ENCODE measurements at places on chromosomes 7 and 10.

- DNase-seq: no peak
These were observed 171.1 kb downstream of the EGFR start for GRCh38 chr7:55189878-55190436.

DNA sequence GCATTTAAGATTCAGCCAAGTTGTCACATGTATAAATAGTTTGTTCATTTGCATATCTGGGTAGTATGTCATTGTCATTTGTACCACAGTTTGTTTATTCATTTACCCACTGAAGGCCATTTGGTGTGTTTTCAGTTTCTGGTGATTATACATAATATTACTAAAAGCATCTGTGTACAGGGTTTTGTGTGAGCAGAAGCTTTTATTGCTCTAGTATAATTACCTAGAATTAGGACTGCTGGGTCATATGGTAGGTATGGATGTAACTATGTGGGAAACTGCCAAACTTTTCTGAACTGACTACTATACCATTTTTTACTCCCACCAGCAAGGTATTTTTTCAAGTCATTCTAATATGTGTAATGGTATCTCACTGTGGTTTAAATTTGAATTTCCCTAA lies 584.0 kb upstream of the GHITM start:
- DNase-seq: no peak

- no peak for DNase-seq
These were observed 27.7 kb upstream of the TMEM254 start for GRCh38 chr10:80050752-80051151.

- DNase-seq: no peak
These were observed 172.7 kb downstream of the PLXNA4 start for GRCh38 chr7:132403465-132404110.

DNA sequence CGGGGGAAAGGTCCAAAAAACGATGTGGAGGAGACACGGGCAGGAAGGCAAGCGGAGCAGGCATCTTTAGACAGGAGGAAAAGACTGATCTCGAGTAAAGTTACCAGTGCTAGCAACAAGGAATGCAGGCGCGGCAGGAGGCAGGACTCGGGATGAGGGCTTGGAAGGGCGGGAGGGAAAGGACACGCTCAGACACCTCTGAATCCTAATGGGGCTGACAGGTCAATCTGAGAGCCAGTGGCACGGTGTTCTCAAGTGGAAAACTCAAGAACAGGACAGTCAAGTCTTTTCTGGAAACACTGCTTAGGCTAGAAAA lies 155.3 kb upstream of the COBL start:
- DNase-seq: no peak

GRCh38 chr7:135936497-135937217 lies 40.5 kb downstream of the MTPN start:
- DNase-seq: no peak

DNA sequence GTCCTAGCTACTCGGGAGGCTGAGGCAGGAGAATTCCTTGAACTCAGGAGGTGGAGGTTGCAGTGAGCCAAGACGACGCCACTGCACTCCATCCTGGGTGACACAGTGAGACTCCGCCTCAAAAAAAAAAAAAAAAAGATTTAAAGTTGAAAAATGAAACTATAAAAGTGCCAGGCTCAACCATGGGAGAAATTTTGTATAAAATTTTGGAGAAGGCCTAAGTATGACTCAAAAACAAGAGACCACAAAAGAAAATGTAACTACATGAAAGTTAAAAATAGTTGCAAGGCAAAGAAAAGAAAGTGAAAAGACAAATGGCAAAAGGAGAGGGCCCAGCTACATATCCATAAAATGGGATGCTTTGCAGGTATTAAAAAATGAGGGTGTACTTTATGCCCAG lies 104.1 kb downstream of the ARHGAP22 start:
- no peak for DNase-seq

- no peak for DNase-seq
These were observed 15.7 kb upstream of the MACC1 start for GRCh38 chr7:20232848-20233247.

DNA sequence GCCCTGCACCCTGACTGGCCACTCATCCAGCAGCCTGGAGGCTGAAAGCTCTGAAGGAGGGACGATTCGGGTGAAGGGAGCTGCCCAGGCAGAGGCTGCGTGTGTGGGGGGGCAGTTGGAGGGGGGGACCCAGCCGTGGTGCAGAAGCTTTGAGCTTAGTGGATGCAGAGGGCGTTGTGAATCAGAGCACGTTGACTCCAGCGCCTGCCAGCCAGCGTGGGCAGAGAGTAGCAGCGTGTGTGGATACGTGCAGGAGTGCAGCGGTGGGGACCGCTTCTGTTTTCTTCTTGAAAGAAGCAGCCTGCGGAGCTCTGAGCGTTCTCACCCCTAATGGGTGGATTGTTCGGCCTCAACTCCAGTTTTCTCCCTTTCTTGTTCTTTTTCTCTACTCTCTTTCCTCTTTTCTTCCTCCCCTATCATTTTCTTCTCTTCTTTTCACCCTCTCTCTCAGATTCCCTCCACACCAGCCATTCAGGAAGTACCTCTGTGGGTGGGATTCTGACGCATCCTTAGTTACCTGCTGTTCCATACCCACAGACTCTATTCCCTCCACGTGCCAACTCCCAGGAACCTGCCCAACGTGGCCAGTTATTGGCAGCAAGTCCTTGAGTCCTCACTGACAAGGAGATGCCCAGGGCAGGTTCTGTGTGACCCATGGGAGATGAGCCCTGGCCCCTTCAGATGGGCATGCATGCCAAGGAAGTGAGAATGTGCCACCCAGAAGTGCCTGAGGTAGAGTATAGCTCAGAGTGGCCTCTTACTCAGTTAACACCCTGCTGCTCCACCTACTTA lies 47.4 kb downstream of the SORCS3 start:
- no peak for DNase-seq

GRCh38 chr7:129525225-129525862 lies 23.0 kb downstream of the SMKR1 start:
- DNase-seq: no peak

- DNase-seq: no peak
These were observed 29.6 kb downstream of the DMBT1 start for GRCh38 chr10:122590153-122590552.

- DNase-seq: no peak
These were observed 14.0 kb downstream of the MKLN1 start for GRCh38 chr7:131341690-131342089.

DNA sequence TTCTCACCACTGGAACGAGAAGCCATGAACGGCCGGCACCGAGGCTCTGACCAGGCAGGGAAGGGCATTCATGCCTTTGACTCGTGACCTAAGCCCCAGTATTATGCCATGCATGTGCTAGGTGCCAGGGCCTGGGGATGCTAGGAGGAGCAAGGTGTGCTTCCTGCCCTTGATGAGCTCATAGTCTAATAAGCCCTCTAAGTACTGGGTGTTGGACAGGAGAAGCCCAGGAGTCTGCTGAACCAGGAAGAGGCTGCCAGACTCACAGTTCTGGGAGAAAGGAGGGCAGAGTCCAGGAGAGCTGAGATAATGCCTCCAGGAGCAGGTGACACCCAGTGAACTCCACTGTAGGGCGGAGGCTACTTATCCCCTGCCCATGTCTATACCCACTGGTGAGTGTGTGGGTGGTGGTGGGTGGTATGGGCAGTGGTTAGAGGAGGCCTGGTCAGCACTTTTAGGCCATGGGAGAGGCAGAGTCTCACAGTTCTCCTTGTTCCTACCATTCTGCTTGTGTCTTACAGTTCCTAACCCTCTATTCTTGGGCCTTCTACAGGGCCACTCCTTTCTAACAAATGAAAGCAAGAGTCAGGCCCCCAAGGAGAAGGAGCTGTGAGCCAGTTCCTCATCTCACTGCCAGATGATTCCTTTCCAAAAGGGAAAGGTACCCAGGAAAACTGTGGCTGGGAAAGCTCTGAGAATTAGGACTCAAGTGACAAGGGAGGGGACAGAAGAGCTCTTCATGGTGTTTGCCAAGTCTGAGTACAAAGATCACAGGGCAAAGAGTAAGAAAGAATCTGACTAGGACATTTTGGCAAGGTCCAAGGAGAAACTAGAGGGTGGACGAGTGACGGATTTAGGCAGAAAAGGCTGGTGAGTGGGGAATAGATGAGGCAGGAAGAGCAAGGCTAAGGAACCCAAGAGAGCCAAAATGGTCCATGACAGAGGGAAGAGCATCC lies 3.6 kb upstream of the MXI1 start:
- DNase-seq: no peak

DNA sequence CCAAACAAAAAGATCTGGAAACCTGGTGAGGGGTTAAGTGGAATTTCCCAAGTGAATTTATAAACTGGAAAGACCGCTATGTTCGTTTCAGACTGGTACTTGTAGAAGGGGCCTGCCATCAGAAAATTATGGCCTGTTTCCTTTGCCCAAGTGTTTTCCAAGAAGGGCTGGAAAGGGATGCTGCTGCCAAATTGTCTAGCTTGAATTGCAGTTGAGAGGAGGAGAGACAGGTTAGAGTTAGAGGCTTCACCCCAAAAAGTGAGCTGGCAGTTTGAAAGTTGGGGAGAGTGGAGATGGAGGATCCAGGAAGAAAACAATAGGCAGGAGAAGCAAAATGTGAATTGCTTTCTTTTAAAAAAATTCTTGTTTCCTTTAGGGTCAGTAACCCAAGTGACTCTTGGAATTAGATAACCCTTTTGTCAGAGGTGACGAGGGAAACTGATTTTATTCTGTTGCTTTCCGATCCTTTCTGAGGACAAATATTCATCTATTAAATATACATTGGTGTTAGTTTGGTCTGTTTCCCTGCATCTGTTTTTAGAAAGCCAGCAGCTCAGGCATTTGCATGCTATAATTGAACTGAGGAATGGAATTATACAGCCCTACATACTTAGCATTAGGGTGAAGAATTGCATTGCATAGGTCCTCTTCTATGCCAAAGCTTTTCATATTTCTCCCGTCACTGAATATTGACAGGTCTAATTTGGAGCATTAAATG lies 82.5 kb upstream of the PRR15 start:
- DNase-seq: no peak

DNA sequence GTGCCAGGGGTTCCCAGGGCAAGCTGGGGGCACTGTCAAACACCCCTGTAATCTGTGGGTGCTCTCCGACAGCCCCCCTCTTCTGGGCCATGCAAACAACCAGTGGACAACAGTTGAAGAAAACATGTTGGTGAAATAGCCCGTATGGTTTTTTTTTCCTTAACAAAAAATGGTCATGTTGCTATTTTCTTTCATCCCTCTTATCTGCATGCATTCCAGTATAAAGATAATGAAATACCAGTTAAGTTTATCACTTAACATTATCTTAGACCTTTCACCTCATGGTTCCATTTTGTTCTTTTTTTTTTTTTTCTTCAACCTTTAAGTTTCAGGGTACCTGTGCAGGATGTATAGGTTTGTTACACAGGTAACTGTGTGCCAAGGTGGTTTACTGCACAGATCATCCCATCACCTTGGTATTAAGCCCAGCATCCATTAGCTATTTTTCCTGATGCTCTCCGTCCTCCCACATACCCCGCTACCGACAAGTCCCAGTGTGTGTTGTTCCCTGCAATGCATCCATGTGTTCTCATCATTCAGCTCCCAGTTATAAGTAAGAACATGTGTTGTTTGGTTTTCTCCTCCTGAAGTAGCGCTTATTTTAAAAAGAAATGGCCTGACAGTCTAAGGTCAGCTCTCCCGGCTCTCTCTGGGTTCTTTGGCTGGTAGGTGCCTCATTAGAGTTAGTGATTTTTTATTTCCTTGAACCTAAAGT lies 110.1 kb downstream of the NRP1 start:
- no peak for DNase-seq

DNA sequence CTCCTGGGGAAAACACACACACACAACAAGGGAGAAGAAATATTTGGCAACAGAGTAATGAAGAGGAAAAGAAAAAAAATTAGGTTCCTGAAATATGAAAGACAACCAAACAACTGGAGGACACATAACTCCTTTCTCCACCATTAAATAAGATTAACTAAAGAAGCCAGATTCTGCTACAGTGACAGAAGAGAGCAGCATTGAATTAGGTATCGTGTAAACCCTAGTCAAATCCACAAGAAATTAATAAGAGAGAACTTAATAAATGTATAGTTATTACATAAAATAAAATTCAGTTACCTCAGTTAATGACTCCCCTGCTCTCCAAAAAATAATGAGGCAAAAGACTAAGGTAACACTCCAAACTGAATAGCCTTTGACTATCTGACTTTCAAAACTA lies 306.7 kb downstream of the CRPPA start:
- DNase-seq: no peak

DNA sequence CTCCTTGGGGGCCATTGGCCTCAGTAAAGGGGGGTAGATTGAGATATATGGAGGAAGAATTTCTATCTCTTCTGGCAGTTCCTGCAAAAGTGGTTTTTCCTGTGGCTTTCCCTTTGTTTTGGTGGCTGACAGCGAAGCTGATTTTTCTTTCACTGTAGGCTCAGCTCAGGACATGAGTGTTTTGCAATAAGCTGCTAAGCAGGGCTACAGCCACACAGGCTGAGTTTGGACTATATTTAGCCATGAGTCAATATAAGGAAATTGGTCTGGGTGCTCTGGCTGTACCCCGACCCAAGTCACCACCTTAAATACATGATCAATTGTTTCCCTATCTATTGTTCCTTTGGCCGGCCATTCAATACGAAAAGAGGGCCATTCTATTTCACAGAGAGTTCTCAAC lies 212.7 kb upstream of the KCND2 start:
- no peak for DNase-seq

- no peak for DNase-seq
These were observed 117.8 kb downstream of the WDR37 start for GRCh38 chr10:1174022-1174421.

- DNase-seq: no peak
These were observed 39.2 kb downstream of the AIFM2 start for GRCh38 chr10:70093335-70093944.

GRCh38 chr10:79178614-79179163 lies 109.9 kb downstream of the ZMIZ1 start:
- DNase-seq: no peak

GRCh38 chr10:111954386-111954785 lies 229.2 kb downstream of the GPAM start:
- DNase-seq: no peak

DNA sequence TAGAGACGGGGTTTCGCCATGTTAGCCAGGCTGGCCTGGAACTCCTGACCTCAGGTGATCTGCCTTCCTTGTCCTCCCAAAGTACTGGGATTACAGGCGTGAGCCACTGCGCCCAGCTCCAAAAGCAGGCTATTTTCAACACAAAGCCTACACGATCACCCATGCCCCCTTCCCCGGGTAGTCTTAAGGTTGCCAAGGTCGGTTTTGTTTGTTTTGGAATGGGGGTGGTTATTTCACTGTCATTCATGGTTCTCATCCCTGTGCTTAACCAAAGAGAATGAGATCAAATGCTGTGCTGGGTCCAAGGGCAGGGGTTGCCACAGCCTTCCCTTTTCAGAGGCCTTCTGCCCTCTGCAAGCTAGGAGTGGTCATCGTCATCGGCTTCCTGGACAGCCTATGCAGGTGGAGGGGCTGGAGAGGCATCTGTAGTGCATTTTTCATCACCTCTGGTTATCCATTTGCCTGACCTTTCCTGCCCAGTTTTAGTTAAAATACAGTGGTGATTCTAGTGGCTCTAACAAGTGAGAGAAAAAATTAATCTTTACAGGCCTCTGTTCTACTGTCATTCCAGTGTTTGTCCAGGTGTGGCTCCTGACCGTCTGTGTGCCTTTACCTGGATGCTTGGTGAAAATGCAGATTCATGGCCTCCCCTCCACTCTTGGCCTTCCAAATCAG lies 11.4 kb downstream of the BLVRA start:
- DNase-seq: no peak
